Right renal cortex interstitium (tissue), 3 donors: ENCODE measurements at places on chromosomes 1 and 21. TPM values are rescaled to one million over a fixed set of nuclear protein-coding genes. Genes with fewer than 3 reads are reported as not detected.

- DNase-seq = no peak
These were observed 106.4 kb upstream of the MARK1 start for GRCh38 chr1:220421508-220421907.

DNA sequence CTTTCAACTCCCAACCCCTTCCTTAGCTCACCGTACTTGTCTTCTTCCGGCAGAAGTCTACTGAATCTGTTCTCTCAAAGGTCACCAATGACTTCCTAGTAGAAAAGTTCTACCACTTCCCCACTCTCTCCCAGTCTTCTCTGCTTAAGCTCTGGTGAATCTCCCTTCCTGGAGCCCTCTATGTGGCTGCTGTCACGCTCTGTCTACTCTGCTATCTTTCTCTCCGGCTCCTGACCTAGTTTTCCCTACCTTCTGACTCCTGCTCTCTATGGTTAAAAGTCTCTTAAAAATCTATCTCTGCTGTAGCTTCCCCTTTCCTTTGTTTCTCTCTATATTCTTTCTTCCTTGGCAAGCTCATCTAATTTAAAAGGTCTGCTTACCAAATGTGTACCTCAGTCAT lies 350.1 kb upstream of the GREM2 start:
- no peak for DNase-seq

Gene KRTAP22-1
- polyA plus RNA-seq = not detected

- DNase-seq = no peak
These were observed 299.1 kb downstream of the HHAT start for GRCh38 chr1:210627755-210628154.

DNA sequence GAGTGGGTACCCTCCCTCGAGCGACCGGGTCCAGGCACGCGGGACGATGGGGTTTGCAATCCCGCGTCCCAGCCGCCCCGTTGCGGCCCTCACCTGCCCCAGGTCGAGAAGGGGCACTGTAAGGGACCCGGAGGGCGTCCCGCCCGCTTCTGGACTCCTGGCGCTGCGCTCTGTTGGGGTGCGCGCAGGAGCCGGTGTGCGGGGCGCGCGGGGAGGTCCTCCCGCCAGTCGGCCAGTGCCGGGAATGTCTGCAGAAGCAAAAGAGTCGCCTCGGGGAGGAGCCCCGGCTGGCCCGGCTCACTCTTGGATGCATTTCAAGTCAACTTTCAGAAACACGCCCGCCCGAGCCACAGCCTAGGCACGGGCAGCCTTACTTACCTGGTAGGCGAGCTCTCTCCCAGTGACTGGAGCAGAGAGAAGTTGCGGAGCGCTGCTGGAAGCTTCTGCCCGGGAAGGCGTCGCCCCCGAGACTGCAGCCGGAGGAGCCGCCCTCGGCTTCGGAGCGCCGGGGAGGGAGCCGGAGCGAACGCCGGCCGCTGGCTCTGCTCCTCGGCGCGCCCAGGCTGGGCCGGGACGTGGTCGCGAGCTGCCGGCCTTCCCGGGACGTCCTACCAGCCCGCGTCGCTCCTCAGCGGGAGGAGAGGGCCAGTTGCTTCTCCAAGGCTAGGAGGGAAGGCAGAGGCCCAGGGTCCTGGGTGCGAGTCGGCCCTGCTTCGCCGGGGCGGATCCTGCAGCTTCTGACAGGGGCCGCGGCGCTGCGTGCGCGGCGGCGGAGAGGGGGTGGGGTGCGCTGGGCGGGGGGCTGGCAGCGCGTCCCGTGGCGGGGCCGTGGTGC lies at the start of gene LMX1A:
Gene LMX1A (minus strand): TSS at position 739 of the 835 bp plus-strand sequence. CDS start 1,156 bp downstream, outside the sequence.
- DNase-seq = no peak

Gene GJA9
- 0.20 TPM for polyA plus RNA-seq

Gene NOS1AP
- polyA plus RNA-seq = 10.2 TPM

Gene BRDT
- not detected for polyA plus RNA-seq

Gene LCE1C
- not detected for polyA plus RNA-seq

Gene REN
- 64.3 TPM for polyA plus RNA-seq

GRCh38 chr1:163544441-163544840 lies 222.7 kb downstream of the NUF2 start:
- DNase-seq = no peak

DNA sequence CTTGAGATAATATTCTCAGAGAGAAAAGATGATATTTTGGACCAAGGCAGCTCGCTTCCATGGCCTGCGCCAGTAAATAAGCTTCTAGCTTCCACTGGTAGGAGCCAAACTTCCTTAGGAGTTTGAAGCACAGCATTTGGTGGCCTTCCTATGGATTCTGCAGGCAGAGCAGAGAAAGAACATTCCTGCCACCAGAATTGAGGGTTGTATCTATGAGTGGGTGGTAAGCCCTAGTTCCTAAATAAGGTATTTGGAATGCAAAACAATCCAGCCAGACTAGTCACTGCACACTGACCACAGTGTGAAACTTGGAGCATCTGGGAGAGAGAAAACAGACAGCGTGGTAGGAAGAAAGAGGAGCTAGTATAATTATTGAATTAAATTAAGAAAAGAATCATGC lies 54.1 kb upstream of the BCAR3 start:
- no peak for DNase-seq

Gene NFASC
- 24.7 TPM for polyA plus RNA-seq

- DNase-seq = no peak
These were observed 793 bp upstream of the FMO1 start for GRCh38 chr1:171247501-171247900.

DNA sequence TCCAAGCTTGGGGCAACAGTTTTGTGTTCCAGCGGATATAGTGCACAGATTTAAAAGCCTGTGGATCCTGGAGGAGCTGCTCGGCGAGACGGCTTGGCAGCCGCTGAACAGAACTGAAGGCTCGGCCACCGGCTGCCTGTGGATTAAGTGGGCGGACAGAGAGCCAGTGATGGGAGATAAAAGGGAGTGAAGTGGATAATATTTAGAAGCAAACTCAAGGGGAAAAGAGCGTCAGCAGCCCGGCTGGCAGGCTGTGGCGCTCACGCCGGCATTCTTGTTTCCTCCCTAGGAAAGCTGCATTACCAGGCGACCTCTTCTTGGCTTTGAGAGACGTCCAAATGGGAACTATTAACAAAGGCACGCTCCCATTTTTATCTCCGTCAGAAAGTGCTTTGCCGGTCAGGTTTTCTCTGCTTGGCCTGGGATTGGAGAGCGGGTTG lies 10.4 kb downstream of the TRABD2B start:
- no peak for DNase-seq

DNA sequence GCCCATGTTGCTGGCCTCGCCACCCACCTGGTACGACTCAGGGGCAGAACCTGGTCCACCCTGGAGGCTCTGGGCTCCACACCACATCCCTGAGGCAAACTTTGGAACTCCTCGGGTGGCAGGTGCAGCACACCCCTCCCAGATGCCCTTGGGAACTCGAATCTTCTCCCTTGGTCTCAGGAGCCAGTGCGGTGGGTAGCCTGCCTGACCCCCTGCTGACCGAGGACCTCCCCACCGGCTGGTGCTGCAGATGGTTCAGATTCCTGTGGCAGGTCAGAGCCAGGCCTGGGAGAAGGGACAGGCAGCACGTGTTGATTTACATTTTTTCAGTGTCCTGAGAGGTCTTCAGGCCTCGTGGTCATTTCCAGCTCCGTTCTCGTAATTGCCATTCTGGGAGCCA lies 6.3 kb upstream of the CFAP410 start:
- no peak for DNase-seq

Gene CASZ1
- polyA plus RNA-seq = 14.1 TPM

Gene UBE2Q1
- 136 TPM for polyA plus RNA-seq

DNA sequence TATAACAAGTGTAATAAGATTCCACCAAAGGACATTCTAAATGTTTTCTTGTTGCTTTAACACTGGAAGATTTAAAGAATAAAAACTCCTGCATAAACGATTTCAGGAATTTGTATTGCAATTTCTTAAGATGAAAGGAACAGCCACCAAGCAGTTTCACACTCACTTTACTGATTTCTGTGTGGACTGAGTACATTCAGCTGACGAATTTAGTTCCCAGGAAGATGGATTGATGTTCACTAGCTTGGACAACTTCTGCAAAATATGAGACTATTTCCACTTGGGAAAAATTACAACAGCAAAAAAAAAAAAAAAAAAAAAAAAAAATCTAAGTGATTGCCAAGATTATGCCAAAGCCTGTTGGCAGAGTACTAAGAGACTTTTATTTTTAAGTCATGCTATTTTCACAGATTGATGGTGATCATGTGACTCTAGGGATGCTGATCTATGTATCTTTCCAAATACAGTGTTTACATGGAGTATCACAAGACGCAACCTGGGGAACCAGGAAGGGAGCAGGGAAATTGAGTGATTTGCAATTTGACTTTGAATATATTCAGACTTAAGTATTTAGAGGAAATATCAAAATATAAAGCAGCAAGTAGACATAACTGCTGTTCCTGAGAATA lies 341.0 kb downstream of the NTNG1 start:
- DNase-seq = no peak

DNA sequence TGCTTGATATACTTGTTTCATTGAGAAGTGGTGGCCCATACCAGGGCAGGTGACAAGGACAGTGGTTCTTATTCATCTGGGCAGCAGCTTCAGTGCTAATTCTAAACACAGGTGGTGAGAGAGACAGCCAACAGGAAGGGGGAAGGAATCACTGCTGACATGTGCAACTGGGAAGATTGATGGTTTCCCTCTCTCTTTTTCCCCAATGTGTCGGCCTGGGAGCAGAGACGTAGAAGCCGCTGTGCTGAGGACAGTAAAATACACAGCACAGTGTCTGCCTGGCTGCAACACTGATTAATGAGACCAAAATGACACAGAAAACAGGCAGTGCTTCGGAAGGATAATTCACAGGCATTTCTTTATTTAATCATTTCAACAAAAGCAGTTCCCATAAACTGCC lies 48.8 kb downstream of the WARS2 start:
- DNase-seq = no peak

- DNase-seq = no peak
These were observed 73.4 kb downstream of the KLHDC7A start for GRCh38 chr1:18554099-18554498.

DNA sequence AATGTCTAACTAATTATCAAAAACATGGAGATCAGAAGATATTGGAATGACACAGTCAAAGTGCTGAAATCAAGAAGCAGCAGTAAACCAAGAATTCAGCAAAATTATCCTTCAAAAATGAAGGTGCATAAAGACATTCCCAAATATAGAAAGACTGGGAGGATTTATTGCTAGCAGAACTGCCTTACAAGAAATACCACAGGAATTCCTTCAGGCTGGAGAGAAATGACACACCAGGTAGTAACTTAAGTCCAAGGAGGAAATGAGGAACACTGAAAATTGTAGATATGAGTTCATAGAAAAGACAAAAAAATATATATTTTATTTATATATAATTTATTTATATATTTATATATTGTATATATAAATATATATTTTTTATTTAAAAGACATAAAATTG lies 217.2 kb downstream of the RPS6KC1 start:
- DNase-seq = no peak

- DNase-seq = no peak
These were observed 32.0 kb upstream of the TDRD10 start for GRCh38 chr1:154469844-154470560.

- no peak for DNase-seq
These were observed 24.0 kb upstream of the CPT2 start for GRCh38 chr1:53172426-53173128.
